Activated CD4-positive, CD25-positive, alpha-beta regulatory T cell (primary cell): ENCODE measurements at places on chromosomes 4 and X.

DNA sequence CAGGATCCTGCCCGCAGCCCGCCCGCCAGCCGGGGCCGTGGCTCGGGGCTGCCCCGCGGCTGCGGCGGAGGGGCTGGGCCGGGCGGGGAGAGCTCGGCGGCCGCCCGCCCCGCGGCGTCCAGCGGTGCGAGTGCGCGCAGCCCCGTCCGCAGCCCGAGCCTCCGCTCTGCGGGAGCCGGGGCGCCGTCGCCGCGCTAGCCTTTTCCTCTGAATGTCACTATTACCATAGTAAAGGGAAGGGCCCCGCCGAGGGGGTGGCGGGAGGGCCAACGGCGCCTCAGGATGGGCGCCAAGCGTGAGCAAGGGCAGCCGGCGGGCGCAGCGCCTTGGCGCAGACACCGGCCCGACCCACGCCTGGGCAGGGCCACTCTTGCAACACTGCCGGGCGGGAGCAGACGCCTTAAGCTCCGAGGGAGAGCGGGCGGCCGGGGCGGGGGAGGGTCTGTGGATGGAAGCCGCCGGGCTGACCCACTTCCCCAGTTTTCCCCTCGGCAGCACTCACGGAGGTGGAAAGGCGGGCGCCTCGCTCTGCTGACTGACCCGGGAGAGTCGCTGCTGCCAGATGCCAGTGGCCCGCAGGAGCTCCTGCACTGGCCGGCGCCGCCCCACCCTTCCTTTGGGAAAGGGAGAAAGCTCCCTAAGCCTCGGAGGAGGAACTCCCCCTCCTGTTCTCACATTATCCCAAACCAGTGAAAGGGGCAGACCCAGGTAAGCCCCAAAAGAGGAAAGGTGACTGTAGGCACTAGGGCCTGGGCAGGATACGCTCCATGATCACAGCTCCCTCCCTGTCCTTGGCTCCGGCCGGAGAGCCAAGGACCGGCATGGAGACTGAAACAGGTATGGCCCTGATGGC, 329.4 kb downstream of the HNRNPD start:
- no peak for DNase-seq

GRCh38 chr4:105988671-105989070, 93.4 kb downstream of the NPNT start:
- no peak for DNase-seq

DNA sequence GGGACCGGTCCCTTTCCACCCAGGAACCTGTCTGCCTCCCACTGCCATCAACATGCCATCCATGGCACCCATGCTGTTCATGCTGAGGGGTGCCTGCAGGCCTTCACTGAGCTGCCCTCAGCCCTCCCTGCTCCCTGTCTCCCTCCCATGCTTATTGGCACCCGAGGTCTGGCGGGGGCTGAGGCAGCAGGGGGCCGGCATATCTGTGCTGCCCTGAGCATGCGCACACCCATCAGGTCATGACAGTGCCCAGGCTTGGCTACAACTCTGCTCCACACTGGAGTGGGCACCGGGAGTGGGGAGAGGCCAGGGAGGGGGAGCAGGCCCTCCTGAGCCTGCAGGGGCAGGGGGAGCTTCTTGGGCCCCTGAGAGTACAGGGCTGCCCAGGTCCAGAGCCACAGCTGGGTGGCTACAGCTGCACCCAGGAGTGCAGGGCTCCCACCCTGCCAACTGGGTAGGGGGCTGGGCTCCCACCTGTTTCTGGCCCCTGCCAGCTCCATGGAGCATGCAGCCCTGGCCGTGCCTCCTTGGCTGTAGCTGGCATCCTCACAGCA, 395.8 kb upstream of the DMD start:
- no peak for DNase-seq

DNA sequence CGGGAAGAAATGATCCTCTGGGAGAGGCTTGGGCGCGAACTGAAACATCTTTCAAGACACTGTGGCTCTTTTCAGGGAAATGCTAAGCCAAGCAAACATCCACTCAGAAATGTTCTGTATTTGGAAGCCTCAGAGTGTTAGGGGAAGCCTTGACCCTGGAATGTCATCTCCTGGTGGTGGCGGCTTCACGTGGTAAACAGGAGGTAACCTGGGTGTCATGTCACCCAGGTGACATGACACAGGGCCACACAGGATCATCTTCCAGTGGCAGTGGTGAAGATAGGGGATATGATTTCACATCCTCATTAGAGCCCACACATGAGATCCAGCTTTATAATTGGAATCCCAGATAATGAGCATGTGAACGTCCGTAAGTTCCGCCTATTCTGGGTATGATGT, 140.0 kb downstream of the TBL1X start:
- DNase-seq, result no peak

- DNase-seq, result no peak
Measured at GRCh38 chr4:20347531-20347930, 95.8 kb downstream of the SLIT2 start.

GRCh38 chr4:186116697-186117096, 12.2 kb downstream of the FAM149A start:
- DNase-seq, result no peak

GRCh38 chr4:119679251-119679650, 50.6 kb upstream of the PDE5A start:
- no peak for DNase-seq

GRCh38 chr4:162403419-162403818, 239.6 kb upstream of the FSTL5 start:
- no peak for DNase-seq
